ENCODE measurements at places on chromosomes 1 and 21.

GRCh38 chr1:36968730-36969129, 65.6 kb downstream of the GRIK3 start:
- no peak for DNase-seq

GRCh38 chr1:232806186-232806510, 932 bp downstream of the MAP10 start:
- no peak for DNase-seq

GRCh38 chr1:246145900-246146299, 361.2 kb downstream of the SMYD3 start:
- DNase-seq = no peak

GRCh38 chr1:186894415-186894814, 65.7 kb downstream of the PLA2G4A start:
- no peak for DNase-seq

DNA sequence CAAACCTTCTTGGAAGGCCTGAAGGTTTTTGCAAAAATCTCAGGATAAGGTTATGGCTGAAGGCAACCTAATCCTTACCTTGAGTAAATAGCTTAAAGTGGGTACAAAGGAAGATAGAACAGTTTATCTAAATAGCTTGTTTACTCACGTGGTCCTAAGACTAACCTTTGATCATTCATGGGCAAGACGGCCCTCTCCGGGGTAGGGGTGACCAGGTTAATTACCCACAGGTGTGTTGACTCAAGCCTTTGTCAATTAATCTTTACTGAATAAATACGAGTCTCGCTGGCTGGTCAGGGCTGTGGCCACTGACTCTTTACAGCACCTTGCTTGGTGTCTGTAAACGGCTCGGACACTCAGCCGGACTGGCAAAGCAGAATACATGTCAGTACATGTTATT, 10.8 kb downstream of the AADACL4 start:
- no peak for DNase-seq

DNA sequence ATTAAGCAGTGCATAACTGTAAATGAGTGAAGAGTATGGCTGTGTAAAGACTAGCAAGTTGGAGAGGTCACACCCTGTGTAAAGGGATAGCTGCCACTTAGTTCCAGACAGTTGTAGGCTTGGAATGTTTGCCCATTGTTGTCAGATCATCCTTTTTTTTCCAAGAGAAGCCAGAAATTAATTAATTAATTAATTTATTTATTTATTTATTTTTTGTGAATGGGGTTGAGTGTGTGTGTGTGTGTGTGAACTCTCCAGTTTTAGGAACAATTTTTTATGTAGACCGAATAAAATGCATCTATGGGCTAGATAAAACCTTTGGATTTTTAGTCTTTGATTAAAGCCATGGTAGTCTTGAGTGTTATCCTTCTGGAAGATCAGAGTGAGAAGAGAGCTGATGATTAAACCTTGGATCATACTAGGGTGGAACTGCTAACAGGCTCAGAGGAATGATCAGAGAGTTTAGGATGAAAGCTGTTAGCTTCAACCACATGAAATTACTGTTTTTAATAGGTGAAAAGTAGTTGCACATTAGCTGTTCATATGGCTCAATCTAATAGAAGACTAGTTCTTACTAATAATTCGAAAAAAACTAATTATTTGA, 58.4 kb downstream of the OSBPL9 start:
- DNase-seq = no peak

DNA sequence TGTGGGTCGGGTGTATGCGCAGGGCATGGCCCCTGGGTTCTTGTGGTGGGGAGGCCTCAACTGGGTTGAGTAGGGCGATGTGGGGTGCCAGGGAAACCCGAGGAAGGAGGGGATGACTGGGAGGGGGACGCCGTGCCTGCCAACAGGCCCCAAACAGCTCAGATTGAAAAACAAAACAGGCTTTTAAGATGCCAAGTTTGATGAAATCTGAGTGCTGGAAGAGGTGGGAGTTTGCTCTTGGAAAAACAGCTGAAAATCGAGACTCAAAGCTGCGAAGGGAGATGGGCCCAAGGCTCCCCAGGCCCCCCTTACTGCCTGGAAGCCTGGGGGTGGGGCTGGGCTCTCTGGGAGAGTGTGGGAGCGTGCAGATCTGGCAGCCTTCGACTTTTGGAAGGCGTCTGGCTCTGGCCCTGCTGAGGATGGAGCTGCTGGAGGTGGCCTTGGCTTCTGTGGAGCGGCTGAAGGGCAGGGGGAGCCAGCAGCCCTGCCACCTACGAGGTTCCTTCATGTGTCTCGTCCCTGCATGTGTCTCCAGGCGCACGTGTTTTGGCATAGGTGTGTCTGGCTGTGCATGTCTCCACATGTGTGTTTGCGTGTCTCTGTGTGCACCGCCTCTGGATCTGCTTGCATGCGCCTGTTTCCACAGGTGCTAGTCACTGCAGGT, 33.3 kb downstream of the PTPRF start:
- DNase-seq = no peak

DNA sequence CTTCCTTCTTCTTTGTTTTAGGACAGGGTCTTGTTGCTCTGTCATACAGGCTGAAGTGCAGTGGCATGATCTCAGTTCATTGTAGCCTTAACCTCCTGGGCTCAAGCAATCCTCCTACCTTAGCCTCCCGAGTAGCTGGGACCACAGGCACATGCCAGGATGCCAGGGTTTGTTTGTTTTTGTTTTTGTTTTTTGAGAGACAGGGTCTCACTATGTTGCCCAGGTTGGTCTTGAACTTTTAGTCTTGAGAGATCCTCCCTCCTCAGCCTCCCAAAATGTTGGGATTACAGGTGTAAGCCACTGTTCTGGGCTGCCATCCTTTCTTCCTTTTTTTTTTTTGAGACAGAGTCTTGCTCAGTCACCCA, 56.5 kb upstream of the SLC45A1 start:
- no peak for DNase-seq
